ENCODE measurements at places on chromosomes 4 and X.

- no peak for DNase-seq
Measured at GRCh38 chrX:2313864-2314640, 186.7 kb downstream of the DHRSX start.

- DNase-seq = peak; percentile 38
Measured at GRCh38 chr4:20422398-20422797, 170.7 kb downstream of the SLIT2 start.

GRCh38 chr4:25929298-25929686 lies 15.3 kb downstream of the SMIM20 start:
- DNase-seq = no peak

DNA sequence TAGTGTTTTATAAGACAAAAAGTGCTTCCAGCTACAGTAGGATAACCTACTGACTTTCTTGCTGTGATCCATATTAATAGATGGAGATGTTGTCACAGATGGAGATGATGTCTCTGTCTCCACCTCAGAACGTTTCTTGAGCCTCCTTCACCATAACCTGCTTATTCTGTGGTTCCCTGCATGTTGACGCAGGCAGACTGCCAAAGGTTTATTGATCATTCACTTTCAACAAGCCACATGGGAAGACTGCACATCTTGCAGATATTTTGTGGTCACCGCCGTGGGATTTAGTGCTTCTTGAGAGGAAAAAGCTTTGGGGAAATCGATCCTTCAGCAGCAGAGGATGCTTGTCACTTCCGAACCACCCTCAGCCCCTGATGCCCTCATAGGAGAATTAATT lies 943.0 kb upstream of the PRKX start:
- no peak for DNase-seq

DNA sequence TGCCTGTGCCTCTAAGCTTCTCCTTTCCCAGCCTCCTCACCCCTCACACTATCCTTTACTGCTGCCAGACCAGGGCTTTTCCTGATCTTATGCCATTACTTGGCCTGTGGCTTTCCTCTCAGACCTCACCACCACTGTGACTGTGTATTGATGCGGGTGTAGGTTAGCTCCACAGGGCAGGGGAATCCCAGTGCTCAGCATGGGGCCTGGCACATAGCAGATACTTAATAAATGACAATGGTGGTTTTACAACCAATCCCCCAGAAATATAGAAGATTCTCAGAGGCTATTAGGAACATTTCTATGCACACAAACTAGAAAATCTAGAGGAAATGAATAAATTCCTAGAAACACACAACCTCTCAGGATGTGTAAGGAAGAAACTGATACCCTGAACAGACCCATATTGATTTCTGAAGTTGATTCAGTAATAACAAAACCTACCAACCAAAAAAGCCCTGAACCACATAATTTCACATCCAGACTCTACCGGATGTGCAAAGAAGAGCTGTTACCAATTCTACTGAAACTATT lies 129.6 kb upstream of the QRFPR start:
- no peak for DNase-seq

DNA sequence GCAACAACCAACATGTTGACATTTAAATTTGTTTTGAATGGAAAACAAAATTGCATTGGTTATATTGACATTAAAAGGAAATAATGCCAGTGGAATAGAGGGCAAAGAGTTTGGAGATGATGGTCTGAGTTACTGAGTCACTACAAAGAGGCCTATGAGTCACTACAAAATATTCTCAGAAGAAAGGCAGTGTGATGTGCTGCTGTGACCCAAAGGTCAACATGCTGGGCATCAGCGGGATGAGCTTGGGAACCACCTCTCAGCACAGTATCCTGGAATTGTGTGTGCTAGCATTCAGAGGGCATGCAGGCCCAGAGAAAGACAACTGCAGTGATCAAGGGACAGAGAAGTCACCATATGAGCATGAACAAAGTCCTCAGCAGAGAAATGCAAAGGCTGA lies 2.8 kb downstream of the CMC4 start:
- no peak for DNase-seq

DNA sequence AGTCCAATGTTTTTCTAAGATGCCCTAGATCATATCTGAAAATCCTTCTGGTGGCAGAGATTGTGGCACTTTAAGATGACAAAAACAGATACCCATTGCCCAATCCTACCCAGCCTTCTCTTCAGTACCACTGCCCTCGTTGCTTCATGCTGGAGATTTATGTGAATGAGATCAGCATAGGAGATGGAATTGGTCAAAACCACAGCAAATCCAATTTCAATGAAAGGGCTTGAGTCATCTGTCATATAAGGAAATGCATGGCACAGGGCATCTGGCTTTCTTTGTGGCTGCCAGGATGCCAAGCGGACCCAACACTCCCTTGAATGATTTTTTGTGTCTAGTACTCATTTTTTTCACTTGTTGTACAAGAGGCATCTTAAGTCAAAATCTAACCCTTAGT lies 16.8 kb downstream of the AFF2 start:
- DNase-seq = no peak

GRCh38 chrX:150616179-150616862 lies 47.9 kb downstream of the MTM1 start:
- no peak for DNase-seq

DNA sequence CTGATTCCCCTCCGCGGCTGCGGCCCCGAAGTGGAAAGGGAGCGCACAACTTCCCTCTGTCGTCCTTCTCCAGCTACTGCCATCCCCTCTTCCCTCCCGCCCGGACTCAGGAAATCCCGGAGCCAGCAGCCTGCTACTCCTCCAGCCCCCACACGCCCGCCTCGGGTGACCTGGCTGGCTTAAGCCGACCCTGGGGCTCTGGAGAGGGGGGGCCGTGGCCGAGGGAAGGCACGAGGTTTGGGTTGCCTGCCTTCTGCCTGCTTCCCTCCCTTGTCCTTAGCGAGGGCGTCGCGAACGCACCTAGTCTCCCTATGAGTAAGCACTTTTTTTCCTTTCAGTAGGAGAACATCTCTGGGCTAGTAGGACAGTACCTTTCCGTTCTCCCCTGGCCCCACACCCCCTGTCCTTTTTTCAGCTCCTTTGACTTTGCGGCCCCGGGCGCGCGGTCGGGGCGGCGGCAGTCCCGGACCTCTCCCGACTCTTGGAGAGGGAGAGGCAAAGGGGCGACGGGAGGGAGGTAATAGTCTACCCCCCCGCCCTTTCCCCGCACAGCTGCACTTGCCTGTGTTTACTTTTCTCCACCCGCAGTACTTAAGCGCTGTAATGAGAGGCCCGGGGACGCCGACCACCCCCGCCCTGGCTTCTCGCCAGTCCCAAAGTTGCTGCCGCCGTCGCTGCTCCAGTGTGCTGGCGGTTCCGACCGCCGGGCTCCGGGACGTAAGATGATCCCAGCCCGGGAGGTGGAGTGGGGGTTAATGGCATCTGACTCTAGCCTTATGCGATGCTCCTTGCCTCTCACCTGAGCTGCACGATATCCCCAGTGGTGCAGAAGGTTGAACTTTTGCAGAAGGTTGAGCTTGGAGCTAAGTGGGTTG lies 868 bp downstream of the PLS3 start:
- peak; percentile 75 for DNase-seq

- no peak for DNase-seq
Measured at GRCh38 chr4:78660559-78660958, 109.0 kb downstream of the ANXA3 start.

GRCh38 chrX:119235051-119235511 lies 1.0 kb upstream of the PGRMC1 start:
- peak; percentile 75 for DNase-seq

- no peak for DNase-seq
Measured at GRCh38 chr4:40924793-40925117, 175.0 kb downstream of the NSUN7 start.

- no peak for DNase-seq
Measured at GRCh38 chr4:126778348-126778747, 854.4 kb upstream of the INTU start.

DNA sequence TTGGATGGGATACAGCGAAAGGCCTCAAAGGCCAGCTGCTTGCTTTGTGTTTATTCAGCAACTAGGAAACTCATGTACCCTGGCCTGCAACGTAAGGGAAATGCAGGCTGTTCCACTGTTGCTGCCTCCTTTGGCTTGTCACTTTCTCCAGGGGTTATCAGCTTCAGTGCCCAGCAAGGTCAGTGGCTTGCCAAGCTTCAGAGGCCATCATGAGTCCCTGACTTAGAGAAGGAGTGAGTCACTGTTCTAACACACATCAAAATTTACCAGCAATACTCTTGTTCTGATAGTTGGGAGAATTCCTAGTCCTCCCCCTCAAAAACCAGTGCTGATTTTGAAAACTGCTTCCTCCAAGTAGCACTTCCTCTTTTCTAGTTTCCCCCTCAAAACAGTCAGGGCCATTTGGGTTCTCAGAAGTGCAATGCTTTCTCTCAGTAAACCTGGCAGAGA lies 250.8 kb downstream of the ARHGAP24 start:
- DNase-seq = peak; percentile 50

DNA sequence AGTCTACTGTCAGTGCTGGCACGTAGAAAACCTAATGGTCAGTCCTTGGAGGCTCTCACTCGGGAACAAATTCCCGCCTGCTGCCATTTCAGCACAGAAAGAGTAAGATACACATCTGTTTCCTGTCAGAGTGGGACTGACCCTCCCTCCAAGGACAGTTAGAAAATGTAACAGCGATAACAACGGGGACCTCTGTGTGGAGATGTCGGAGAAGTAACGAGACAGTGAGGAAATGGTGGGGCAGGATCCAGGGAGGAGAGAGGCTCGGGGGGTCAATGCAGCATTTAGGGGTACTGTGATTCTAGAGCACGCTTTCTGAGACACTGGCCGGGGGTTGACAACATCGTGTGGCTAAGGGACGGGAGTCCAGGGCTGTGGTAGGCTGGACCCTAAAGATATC lies 36.0 kb upstream of the SORCS2 start:
- DNase-seq = peak; percentile 27

- no peak for DNase-seq
Measured at GRCh38 chr4:164087733-164088132, 593.2 kb downstream of the TMA16 start.

- DNase-seq = peak; percentile 34
Measured at GRCh38 chr4:8353912-8354453, 84.4 kb downstream of the HTRA3 start.

GRCh38 chr4:27917381-27917780 lies 1056.7 kb downstream of the STIM2 start:
- no peak for DNase-seq

DNA sequence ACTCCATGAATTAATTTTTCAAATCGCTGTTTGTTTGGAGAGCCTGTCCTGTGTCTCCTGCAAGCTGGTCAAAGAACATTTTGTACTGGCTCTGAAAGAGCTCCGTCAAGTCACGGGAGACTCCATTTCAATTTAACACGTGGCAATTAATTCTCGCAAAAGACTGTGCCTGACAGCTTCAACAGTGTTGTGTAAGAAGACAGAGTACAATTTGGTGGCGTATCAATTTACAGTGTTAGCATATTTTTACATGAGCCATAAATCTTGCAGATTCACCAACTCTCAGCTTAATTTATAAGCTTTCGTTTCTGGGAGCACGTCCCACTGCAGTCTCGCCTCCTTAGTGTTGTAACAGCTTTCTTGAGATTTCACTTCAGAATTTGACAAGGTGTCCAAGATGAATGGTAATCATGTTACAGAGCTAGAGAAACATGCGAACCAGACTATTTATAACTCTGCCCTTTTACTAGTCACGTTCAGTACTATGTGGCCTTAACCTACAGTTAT lies 70.8 kb downstream of the RWDD4 start:
- peak; percentile 63 for DNase-seq

GRCh38 chr4:118307643-118308042 lies 45.2 kb downstream of the PRSS12 start:
- DNase-seq = no peak

GRCh38 chrX:50813843-50814661 lies at the start of gene SHROOM4:
Gene SHROOM4, minus strand, starts transcription at chrX:50814194. Its CDS starts 176 bp downstream, at chrX:50814018.
- DNase-seq = peak; percentile 86

DNA sequence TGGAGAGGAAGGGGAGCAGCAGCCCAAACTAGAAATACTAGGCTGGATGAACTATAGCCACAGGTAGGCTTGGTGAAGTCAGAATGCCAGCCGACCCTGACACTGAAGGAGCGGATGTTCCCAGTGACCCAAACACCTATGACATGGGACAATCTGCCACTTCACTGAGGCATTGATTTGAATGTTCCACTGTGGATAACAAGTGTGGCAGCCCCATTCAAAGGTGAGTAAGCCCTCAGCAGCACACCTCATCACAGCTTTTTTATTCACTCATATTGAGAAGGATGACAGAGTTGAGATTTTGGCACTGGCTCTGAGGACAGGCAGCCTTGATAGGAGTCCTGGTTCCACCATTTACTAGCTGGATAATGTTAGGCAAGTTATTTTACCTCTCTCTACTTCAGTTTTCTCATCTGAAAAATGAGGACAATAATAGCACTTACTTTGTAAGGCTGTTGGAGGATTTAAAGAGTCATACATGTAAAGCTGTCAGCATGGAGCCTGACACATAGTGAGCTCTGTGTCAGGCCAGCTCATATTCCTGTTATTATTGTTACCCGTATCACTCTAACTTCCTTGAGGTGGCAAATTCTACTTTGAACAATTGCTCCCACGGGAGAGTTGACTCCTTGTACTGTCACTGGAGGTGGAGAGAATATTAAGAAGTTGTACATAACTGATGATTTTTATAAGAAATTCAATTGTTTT lies 114.6 kb downstream of the RASL11B start:
- no peak for DNase-seq

DNA sequence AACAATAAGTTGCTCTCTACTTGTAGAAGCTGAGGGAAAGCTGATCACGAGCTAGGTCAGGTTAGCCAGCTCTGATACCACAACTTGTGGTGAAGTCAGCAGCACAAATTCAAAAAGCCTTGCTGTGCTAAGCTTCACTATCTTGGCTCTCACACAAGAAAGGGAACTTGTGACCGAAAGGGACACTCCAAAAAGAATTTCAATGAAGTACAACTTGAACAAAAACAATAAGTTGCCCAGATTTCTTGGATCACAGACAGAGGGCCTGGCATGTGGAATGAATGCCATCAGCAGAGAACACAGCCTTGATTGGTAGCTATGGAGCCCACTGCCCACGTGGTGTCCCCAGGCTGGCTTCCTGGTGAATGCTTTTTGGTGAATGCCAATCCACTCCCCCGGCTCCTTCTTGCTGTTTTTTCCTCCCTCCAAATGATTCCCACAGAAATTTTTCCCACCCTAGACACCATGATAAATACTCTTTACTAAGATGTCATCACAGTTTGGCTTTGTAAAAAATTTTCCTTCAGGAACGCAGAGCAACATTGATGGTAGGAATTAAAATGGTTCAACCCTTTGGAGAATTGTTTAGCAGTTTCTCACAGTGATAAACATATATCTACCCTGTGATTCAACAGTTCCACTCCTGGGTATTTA lies 82.6 kb downstream of the ANXA3 start:
- DNase-seq = no peak

DNA sequence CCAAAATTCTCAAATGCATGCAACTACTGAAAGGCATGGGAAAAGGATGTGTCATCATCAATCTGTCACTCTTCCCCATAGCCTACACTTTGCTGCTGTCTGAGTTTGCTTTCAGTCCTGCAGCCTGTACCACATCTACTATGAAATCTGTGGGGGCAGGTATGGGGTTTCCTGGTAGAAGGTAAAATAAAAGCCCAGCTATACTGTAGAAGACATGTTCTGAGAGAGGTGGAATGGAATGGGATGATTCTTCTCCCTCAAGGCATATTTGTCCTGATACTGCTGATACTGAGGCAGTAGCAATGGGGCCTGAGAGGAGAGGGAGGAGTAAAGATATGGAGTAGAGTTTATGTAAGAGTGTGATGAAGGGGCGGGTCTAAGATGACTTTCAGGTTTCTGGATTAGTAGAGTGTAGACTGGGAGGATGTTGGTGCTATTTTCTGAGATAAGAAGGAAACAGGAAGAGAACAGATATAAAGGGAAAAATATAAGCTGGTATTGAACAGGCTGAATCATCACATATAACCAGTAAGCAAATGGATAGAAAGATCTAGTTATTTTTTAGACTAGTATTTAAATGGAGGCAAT lies 38.7 kb upstream of the GYPA start:
- DNase-seq = no peak
